ENCODE measurements at places on chromosomes 16 and 17.

DNA sequence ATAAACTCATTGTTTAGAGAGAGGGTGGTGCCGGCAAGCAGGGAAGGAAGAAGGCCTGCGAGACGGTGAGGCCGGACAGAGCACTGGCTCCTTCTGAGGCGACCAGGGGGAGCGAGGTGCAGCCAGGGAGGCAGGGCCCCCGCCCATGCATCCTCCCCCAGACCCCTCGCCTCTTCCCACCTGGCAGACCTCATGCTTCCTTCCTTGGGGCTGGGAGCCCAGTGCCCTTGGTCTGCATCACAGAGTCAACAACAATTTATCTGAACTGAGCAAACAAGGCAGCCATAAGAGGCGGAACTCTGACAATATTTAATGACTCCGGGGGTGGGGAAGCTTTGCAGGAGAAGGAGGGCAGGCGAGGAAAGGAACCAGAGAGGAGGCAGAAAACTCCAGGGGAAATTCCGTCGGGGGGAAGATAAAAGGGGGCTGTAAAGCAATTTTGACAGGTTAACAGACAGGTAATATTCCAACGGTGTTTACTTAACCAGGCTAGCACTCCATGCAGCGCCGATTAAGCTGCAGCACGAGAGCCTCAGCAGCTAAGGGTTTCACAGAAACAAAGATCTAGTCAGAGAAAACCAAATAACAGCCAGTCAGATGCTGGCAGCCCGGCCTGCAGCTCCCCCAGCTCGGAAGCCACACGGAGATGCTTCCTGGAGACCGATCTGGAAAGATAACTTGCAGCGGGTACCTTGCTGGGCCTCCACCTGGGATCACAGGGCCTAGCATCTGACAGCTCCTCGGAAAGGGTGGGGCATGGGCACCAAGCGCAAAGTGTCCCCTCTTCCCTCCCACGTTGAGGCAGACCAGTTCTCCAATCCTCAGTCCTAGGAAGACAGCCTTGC, 398.2 kb downstream of the SOX9 start:
- no peak for DNase-seq

GRCh38 chr16:19185510-19185851, 17.4 kb downstream of the SYT17 start:
- DNase-seq: no peak

- DNase-seq: no peak
Observed at GRCh38 chr17:7797976-7798375, 36.0 kb upstream of the KDM6B start.

- DNase-seq: no peak
Observed at GRCh38 chr16:28572696-28573510, 19.2 kb downstream of the SGF29 start.

DNA sequence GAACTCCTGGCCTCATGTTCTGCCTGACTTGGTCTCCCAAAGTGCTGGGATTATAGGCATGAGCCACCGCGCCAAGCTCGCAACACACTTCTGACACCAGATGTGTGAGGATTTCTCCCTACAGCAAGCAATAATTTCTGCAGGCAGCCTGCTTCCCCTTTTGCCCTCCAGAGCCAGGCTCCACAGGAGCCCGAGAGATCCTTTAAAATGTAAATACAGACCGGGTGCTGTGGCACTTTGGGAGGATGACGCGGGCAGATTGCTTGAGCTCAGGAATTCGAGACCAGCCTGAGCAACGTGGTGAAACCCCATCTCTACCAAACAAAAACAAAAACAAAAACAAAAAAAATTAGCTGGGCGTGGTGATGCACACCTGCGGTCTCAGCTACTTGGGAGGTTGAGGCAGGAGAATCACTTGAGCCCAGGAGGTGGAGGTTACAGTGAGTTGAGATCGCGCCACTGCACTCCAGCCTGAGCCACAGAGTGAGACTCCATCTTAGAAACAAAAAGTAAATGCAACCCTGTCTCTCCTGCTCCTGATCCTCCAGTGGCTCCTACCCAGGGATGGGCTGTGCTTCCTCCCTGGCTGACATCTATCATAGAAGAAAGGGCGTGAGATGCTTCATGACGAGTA, 14.7 kb downstream of the C16orf96 start:
- no peak for DNase-seq

DNA sequence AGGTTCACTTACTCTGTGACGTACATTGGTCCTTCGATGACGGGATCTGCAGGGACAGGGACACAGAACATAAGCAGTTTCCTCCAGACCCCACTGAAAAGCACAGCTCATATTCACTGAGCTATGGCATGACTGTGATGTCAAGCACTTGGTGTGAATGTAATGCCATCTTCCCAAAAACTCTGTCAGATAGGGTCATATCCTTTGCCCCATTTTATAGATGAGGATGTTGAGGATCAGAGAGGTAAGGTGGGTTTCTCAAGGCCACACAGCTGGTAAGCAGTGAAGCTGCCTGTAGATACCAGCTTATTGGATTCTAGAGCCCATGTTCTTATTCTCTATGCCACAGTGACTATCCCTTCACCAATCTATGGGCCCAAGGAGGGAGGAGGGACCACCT, 2.5 kb downstream of the ERN2 start:
- no peak for DNase-seq

GRCh38 chr16:88343271-88343791, 39.4 kb upstream of the ZNF469 start:
- DNase-seq: no peak

DNA sequence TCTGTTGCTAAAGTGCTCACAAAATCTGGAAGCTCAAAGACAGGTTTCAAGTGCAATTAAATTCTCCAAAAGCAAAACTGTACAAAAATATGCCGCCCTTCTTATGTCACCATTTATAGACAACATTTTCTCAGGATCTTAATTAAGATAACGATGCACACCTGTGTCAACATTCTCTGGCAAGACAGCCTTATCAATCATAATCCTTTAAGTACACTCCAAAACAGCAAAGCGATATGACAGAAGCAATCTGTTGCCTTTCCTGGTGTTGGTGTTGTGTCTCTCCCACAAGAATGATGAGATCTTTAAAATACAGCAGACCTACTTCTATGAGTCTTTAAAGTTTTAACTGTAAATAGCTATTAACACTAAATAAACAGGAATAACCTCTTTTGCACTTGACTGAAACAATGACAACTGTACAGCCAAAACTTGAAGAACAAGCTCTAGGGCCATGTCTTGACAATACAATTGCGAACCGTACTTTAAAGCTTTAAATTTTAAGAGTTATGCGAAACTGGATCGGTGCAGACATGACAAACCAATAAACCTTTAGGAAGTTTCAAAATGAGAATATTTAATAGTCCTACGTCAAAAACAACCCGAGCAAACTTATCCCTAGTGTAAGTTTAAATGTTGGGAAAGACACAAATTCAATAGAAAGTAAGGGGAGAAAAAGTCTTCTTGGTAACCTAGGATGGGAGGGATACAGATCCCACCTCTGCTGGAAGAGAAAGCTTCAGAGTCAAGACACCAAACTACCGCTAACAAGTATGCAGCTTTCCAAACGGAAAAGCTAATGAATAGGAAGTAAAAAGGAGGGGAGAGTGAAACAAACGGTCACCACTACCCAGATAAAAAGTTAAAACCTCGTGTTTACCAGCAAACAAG, 3.3 kb upstream of the IRX5 start:
- DNase-seq: no peak

DNA sequence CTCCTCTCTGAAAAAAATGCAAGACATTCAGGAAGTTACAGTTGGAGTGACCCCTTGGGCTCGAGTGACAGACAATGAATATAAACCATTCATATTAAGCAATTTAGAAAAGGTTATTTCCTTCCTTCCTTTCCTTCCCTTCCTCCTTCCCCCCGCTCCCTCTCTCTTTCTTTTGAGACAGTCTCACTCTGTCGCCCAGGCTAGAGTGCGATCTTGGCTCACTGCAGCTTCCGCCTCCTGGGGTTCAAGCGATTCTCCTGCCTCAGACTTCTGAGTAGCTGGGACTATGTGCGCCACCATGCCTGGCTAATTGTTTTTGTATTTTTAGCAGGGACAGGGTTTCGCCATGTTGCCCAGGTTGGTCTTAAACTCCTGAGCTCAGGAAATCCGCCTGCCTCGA, 13.2 kb downstream of the PSMD12 start:
- no peak for DNase-seq

DNA sequence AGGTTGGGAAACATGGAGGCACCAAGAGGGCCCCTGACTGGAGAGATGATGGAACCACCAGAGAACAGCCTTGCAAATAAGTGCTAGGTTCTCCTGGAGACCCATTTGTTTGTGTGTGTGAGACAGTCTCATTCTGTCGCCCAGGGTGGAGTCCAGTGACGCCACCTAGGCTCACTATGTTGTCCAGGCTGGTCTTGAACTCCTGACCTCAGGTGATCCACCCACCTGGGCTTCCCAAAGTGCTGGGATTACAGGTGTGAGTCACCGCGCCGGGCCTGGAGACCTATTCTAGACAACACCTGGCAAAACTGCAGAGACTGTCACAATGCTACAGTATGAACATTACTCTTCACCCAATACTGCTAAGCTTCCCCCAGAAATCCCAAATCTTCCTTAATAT, 1.5 kb downstream of the NPLOC4 start:
- no peak for DNase-seq

GRCh38 chr17:48619826-48620449, 4.8 kb upstream of the HOXB8 start:
- DNase-seq: no peak

DNA sequence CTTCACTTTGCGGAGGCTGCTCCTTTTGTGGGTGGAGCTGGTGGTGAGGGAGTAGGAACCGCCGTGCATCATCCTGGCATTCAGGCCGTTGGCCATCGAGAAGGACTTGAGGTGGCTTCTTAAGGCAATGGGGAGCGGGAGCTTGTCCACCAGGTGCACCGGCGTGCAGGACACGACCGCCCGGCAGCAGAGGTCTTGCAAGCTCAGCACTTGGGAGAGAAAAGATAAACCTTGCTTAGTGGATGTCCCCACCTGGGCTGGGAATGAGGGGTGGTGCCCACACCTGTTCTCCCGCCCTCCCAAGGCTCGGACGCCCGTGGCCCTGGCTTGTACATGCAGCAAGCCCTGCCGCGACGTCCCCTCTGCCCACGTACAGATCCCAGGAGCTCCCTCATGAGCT, 9.7 kb upstream of the WDR45B start:
- no peak for DNase-seq

- DNase-seq: peak; percentile 37
Observed at GRCh38 chr17:76384987-76385891, 830 bp downstream of the SPHK1 start.

DNA sequence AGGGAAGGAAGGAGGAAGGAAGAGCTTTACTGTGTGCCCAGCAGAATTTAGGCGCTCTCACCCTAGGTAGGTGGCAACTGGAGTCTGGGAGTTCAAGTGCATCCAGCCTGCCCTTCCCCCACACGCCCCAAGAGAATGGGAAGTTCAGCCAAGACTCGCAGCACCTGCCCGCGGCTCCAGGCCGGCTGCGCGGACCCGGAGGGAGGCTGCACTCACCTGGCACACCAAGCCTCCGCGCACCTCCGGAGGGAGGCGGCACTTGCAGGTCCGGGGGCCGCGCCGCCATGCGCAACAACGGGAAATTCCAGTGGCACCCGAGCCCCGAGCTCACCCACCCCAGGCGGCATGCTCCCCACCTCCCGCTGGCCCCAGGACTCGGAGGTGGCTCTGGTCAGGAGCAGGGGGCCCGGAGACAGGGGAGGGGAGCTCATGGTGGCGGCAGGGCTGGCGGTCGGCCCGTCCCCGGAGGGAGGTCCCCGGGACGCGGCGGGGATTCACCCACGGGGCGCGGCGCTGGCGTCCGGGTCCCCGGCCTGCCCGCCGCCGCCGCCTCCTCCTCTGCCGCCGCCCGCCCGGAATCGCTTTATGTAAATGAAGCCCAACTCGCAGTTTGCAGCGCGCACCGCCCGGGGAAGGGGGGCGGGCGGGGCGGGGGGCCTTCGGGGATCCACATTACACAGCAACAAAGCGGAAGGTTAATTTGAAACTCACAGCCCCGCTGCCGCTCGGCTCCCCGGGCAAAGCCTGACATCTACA, at the start of gene ZFHX3:
Gene ZFHX3, minus strand, starts transcription at position 593 of the 756 bp plus-strand sequence. CDS start 87,983 bp downstream, outside the sequence.
- DNase-seq: no peak

DNA sequence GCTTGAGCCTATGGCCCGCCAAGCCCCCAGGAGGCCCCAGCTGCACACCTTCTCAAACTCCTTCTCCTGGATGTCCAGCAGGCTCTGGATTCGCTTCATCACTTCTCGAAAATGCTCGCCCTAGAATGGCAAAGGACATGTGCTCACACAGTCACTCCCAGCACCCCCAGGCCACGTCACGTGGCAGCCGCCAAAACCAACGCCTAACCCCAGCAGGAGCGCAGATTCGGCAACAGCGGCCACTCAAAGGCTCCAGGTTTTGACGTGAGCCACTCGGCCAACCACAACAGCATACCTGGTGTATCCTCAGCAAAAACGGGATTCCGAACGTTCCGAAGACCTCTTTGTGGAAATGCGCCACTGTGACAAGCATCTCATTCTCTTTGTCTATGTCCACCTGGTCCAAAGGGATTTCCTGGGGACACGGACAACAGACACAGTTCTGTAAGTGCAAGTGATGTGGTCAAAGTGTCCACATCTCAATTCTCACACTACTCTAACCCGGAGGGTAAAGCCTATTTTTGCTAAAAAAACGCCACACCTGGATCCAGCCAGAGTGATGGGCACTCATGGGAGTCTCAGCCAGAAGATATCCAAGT, 12.7 kb downstream of the LITAFD start:
- no peak for DNase-seq

- no peak for DNase-seq
Observed at GRCh38 chr17:19402171-19402570, 8.9 kb upstream of the RNF112 start.

GRCh38 chr17:27824176-27824715, 23.9 kb upstream of the NOS2 start:
- DNase-seq: no peak

- DNase-seq: no peak
Observed at GRCh38 chr17:76909971-76910760, 42.0 kb downstream of the MGAT5B start.

- DNase-seq: no peak
Observed at GRCh38 chr16:88472637-88473205, 19.6 kb downstream of the ZFPM1 start.

DNA sequence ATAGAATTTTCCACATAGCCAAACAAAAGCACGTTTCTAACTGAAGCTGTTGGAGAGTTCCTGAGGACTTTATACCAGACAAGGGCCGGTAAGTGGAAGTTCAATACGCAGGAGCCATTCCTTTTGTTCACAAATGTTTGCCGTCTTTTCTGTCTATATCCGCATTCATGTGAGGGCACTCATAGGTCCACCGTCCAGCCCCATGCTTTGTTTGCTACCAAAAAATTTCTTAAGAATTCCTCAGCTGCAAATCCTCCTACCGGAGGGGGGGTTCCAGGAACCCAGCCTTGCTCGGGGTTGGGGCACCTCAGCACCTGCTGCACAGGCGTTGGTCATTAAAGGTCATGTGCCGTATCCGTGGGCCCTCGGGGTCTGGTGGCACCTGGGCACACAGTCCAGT, 276.8 kb downstream of the SEC14L1 start:
- no peak for DNase-seq

DNA sequence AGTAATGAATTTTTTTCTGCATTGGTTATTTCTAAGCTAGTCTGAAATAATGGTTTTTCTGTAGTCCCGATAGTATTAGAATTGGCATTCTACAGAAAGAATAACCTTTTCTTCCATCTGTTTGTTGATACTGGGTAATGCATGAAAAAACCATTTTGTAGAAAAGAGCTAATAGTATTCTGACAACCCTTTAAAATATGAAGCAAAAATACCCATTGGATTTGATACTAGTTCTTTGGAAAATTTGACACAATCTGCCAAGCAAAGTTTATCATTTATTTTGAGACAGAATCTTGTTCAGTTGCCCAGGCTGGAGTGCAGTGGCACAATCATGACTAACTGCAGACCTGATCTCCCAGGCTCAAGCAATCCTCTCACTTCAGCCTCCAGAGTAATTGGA, 366.8 kb upstream of the MON1B start:
- DNase-seq: no peak

All from stimulated activated CD8-positive, alpha-beta memory T cell treated with anti-CD3 and anti-CD28 coated beads, Interleukin-12 subunit alpha, Interleukin-12 subunit beta, amount 100 ng/mL, for 4 hours (primary cell).